ENCODE measurements at places on chromosomes 3 and 15.

- no peak for DNase-seq
These were observed 1.3 kb downstream of the RNU5B-1 start for GRCh38 chr15:65305776-65306175.

DNA sequence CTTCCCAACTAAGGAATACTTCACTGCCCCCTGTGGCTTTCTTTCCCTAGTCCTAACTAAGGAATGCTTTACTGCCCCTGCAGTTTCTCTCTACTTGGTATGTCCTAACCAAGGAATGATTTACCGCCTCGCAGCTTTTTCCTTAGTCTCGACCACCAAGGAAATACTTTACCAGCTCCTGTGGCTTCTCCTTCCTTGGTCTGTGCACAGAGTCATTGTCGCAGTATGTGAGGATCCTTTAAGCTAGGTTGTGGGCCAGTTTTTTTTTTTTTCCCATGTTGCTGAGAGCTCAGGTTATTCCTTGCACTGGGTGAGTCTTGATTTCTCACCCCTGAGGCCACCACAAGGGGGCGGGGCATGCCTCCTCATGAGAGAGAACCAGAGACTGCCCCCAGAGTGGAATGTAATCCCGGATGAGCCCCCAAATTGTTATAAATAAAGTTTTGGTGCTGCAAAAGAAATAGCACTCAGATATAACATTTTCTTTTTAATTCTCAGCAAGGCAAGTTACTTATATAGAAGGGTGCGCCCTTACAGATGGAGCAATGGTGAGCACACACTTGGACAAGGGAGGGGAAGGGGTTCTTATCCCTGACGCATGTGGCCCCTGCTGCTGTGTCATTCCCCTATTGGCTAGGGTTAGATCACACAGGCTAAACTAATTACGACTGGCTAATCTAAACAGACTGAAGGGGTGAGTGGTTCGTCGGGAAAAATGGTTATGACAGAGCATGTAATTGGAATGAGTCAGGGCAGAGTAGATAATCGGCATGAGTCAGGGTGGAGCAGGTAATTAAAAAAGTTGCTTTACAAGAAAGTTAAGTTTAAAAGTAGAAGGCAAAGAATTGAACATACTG lies 27.0 kb downstream of the NDUFB4 start:
- no peak for DNase-seq

- no peak for DNase-seq
These were observed 38.2 kb upstream of the MYZAP start for GRCh38 chr15:57553526-57553925.

DNA sequence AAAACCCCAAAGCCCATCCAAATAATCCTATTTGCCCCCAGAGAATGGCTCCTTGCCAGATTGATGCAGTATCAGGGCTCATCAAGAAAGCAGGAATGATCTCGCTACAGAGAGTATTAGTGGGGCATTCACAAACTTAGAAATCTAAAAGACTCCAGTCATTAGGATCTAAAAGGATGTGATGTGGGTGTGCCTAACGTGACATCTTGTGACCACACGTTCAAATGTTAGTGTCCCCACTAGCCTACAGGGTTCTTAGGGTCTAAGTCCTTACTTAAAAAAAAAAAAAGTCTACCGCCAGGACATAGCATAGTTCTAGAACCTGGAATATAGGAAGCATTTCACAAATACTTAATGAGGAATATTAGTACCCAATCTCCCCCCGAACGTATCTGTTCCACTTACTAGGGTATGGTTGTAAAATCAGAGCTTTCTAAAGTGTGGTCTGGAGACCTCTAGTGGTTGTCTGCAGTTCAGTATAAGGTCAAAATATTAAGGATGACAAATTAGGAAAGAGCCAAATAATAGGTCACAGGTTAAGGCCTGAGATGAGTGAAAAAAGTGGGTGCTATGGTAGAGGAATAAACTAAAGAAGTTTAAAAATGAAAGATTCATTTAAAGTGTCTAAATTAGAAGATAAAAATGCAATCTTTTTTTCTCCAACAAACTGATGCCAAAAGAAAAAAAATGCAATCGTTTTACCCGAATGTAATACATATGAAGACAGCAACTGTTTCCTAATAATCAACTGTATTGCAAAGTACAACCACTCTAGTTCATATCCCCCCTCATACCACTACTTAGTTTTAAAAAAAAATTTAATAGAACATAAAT lies 4.2 kb upstream of the CHRM5 start:
- no peak for DNase-seq

GRCh38 chr15:90020021-90020735 lies 19.1 kb downstream of the ZNF710 start:
- no peak for DNase-seq
